ENCODE measurements at places on chromosomes 7 and 10.

- peak; percentile 54 for DNase-seq
These were observed 1.8 kb upstream of the DUSP5 start for GRCh38 chr10:110495731-110496552.

- no peak for DNase-seq
These were observed 341.3 kb downstream of the DNAJB9 start for GRCh38 chr7:108911016-108911415.

DNA sequence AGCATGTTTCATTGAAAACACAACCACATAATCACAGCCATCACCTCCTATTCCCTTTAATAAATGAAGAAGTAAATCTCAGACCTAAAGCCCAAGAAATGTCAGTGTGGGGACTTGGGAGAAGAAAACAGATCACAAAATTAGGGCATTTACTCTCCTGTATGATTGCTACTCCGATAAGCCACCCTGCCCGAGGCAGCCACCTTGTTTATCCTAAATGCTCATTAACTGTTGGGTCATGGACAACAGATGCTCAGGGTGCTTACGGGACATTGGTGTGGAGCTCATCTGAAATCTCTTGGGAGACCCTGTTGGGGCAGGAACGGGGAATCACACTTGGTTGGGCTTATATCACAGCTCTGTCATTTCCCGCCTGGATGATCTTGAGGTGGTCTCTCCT is 17.5 kb upstream of the CHST15 start:
- no peak for DNase-seq

- no peak for DNase-seq
These were observed 10.4 kb downstream of the RAB11FIP2 start for GRCh38 chr10:118036281-118036875.

GRCh38 chr10:131997366-131998049 is 15.8 kb upstream of the BNIP3 start:
- no peak for DNase-seq

- no peak for DNase-seq
These were observed 25.3 kb downstream of the CROT start for GRCh38 chr7:87370660-87371180.

DNA sequence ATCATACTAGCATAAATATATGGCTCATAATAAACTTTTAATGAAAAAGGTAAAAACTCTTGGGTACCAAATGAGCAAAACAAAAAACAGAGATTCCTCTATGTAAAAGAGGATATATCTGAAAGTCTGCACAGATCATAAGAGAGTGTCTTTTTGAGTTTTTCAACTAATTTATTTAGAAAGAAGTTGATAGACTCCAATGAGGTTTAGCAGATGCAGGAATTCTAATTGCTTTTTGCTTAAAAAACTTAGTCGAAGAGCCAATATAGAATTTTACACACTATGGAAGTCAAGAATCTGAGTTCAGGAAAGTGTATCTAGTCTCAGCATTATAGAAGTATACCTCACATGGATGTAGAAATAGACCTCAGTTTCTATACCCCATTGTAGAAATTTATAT is 3.4 kb upstream of the MLLT10 start:
- DNase-seq: no peak

GRCh38 chr7:29335188-29336083 is 140.9 kb downstream of the CHN2 start:
- no peak for DNase-seq

GRCh38 chr7:99407872-99408378 is 472 bp downstream of the PDAP1 start:
- DNase-seq: peak; percentile 20

DNA sequence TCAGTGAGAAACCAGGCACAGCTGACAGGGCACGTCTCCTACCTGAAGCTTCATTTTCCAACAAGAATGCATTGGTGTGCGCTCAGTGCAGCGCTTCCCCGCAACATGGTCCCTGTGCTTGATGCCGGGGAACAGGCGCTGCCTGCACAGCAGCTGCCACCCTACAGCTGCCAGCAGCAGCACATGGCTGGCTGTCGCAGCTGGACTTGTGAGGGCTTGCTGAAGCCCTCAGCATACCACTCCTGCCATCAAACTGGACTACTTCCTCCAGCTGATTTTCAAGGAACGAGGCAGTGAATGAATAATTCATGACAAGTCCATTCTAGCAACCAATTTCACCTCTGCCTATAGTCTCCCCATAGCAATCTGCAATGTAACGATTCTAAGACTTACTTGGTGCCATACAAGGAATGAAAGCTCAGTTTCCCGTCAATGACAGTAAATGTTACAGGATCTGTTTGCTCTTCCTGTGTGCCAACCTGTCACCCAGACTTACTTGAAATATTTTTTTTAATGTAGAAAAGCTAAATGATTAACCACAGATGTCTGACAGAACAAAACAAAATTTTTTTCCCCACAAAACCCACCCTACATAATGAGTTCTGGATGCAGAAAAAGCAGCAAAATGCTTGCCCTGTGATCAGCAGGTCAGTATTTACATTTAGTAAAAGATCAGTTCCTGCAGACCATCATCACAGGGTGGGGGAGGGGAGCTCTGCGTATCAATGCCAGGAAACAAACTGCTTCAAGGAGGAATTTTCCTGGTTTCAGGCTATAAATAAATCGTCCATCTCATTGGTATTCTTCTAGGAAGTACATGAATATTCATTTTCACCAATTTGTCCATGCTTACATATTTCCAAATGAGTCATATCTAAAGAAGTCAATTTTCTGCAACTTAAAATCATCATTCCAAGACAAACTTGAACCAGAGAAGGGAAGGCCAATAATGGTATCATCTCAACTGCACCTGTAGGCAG is 140.6 kb downstream of the ALOX5 start:
- no peak for DNase-seq

Data from stimulated activated CD8-positive, alpha-beta memory T cell treated with anti-CD3 and anti-CD28 coated beads, Interleukin-15, amount 100 ng/mL, for 4 hours (primary cell).